ENCODE measurements at places on chromosomes 12 and 14.

DNA sequence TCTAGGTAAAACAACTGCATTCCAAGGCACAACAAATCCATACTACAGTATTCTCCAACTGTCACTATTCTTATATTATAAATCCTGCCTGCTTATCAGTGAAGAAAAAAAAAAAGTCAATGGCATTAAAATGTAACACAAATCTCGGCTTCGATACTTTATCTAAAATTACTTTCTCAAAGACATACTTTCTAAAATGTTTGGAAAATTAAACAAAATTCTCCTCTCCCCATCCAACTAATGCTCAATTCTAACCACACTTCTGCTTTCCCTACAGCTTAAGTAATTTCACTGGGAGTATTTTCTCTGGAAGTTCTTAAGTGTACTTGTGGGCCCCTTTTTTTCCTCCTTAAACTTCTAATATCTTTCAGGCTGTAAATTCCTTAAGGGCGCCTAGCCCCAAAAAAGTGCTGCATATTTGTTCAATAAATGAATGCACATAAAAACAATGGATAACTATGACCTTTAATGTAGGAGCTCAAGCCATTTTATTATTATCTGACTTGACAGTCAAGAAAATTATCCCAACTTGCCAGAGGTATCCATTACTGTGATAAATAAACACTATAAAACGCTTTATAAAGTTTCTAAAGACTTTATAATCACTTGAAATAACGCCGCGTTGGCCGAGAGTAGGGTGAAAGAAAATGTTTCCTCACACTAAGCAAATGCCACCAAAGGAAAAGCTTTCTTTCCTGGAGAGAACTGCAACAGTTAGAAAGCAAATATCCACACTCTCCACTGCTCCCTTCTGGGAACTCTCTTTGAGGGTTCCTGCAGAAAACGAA, 977 bp downstream of the HEATR5A start:
- no peak for DNase-seq

GRCh38 chr14:103735815-103736545, 20.4 kb downstream of the ZFYVE21 start:
- peak; percentile 61 for DNase-seq

- no peak for DNase-seq
Measured at GRCh38 chr12:56995930-56996496, 10.3 kb downstream of the ZBTB39 start.

DNA sequence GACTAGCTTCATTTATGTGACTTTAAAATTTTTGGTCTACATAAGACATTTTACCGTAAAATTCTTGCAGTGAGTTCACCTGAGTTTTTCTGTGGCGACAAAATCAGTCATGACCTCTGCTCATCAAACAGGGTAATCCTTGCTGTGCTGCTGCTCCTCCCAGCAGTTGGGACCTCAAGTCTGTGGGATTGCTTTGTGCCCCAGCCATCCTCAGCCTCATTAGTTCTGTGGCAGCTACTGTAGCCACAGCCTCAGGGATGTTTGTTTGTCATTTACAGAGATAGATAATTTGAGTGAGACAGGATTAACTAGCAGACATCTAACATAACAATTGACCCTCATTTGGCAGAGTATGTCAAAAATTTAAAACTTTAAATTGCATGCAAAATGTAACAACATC, 357.0 kb downstream of the PCNX1 start:
- DNase-seq = no peak

GRCh38 chr12:51950682-51951198, 759 bp upstream of the ACVR1B start:
- DNase-seq = no peak

DNA sequence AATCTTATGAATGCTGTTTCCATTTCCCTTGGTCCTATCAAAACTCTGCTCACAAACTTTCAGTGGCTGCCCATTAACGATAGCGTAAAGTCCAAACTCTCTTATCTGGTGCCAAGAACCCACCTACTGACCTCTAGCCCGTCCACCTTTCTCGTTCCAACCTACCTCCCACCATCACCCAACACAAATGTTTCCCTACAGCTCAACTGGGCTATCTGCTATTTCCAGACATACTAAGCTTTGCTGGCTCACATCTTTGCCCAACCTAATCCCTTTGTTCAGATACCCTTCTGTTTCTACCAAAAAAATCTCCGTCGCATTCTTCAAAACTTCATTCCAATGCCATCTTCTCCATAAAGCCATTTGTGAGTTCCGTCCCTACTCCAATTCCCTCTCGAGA, 7.6 kb upstream of the NOP2 start:
- no peak for DNase-seq

DNA sequence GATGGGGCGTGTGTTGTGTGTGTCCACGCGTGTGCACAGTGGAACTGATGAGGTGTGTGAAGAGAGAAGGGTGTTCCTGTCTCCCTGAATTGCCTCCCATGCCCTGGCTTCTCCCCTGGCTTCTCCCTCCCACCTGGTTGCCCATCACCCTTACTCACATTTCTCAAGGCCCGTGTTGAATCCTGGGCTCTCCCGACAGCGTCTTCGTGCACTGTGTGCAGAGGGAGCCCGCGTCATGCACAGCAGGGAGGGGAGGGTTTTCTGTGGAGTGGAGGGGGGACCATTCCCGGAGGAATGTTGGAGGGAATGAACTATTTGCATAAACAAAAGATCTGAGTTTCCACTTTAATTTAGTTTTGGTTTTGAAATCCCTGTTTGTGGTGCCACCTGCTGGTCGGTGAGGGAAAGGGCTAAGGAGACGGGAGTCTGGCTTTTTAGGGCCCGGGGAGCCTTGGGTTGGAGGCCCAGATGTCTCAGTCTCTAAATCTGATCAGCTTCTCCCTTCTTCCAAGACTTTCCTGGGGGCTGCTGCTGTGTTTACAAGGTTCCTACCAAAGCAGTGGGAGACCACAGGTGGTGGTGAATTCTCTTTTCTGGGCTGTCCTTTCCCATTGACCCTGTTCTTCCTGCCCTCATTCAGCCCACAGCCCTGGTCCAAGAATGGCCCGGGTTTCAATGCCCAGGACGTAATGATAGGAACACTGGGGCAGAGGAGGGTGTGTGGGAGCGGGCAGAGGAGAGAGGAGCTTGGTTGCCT, at the start of gene C1R:
C1R (minus strand) TSS at position 217 of the 757 bp plus-strand sequence; CDS start at position 160, 57 bp downstream.
- peak; percentile 81 for DNase-seq

DNA sequence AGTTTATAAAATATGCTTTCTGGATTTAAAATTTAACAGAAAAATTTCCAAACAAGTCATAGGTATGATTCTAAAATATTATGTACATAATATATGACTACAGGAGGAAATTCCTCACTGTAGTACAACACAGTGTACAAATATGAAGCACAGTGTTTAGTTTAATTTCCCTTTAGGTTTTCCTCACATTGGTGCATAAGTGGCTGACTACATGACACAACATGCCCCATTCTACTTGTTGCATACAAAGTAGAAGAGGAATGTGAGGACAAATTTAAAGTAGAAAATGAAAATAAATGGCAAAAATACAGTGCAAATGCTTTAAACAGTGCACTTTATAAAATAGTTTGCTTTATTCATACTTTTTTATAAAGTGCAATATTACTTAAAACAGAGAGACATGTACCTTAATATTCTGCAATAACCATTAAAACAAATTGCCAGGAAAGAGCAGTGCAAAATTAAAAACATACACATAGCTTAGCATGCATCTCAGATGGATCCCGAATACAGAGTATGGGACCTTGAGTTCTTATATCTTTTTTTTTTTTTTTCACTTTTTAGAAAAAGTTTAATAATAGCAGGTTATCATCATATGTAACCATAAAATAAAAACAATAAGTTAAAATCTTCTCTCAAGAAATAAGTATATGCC, 54.8 kb upstream of the TTC7B start:
- DNase-seq = no peak

DNA sequence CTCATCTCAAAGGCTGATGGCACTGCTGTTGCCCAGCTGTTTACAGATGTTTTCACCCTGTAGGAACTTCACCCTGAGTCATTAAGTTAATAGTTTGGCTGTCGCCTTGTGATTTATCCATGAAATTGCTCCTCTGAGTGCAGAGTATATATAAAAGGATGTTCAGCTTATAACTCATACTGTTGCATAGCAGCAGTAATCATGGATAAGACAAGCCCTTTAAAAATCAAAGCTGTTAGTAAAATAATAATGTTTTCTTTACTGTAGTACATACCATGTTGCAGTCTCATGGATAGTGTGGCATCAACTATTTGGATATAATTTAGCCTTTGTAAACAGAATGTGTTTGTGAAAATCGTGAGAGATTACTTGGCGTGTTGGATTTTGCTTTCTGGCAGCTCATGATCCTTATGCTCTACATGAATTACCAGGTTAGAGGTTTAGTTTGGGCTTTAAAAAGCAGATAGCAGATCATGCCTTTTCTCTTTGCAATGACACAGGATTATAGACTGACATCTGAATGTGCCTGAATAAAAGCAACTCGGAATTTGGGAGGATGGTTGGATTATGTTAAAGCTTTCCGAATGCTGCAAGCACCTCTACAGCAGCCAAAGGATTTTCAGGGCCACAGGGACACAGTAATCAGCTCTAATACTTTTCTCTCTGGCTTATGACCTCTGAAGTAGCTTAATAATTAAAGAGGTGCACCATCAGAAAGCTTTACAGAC, 279.7 kb upstream of the ATP2B1 start:
- DNase-seq = no peak

DNA sequence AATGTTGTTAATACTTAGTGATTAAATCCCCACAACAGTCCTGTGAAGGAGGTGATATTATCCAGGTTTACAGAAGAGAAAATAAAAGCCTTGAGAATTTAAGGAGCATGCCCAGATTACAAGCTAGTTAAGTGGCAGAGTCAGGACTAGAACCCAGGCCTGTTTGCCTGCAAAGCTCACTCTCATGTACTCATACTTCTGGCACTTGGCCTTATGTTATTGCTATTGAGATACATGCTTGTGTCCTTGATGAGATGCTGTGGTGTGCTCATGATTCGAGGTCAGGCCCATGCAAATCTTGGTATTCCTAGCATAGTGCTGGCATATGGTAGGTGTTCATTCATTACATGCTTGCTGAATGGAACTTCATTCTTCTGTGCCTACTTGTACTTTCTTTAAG, 7.6 kb upstream of the EID3 start:
- no peak for DNase-seq

GRCh38 chr14:79281244-79282152, 929.8 kb downstream of the DIO2 start:
- no peak for DNase-seq

DNA sequence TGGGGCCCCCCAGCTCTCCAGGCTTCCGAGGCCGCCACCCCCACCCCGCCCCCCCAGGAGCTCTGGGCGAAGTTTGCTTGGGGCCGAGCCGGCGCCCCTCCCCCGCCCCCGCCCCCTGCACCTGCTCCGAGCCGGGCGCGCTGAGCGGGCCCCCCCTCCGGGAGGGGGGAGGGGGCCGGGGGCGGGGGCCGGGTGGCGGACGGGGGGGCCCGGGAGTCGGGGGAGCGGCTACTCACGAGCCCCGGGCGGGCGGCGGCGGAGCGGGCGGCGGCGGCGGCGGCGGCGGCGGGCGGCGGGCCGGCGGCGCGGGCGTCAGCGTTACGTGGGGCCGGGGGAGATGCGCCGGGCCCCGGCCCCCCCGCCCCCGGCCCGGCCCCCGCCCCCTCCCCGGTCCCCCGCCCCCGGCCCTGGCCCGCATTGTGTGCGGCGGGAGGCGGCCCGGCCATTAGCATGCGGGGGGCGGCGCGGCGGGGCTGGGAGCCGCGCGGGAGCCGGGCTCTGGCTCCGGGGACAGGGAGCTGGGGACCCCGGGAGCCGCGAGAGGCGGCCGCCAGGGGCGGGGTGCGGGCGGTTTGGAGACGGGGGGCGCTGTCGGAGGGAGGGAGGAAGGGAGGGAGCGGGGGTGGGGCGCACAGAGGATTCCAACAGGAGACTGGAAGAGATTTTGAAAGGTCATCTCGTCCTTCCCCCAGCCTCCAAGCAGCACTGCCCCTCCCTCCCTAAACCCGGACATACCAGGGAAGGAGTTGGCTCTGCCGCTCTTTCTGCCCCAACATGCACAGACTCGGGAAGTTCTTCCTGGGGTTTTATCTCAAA, at the start of gene ZNF219:
ZNF219 (minus strand) TSS at position 580 of the 816 bp plus-strand sequence. CDS start 5,064 bp downstream, outside the sequence.
- DNase-seq = peak; percentile 81

GRCh38 chr12:126233625-126234024, 1168.4 kb downstream of the AACS start:
- no peak for DNase-seq

DNA sequence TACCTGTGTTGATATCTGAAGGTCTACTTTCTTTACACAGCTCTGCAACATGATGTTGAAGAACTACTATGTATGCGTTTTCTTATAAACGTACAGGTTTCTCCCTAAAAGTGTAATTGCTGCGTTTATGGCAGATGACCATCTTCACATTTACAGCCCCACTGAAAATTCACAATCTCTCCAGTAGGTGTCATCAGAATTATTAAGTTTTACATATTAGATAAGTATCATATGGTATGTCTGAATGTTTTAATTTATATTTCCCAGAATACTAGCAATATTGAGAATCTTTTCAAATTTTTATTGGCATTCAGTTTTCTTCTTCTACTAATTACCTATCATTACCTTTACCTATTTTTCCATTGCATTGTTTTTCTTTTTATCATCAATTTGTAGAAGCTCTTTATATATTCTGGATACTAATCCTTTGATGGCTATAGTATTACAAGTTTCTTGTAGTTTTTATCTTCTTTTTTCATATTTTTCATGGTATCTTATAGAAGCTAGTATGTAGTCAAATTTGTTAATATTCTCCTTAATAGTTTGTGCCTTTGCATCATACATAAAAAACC, 123.5 kb downstream of the CAPZA3 start:
- DNase-seq = no peak

- DNase-seq = no peak
Measured at GRCh38 chr12:71536279-71536938, 96.8 kb downstream of the LGR5 start.

DNA sequence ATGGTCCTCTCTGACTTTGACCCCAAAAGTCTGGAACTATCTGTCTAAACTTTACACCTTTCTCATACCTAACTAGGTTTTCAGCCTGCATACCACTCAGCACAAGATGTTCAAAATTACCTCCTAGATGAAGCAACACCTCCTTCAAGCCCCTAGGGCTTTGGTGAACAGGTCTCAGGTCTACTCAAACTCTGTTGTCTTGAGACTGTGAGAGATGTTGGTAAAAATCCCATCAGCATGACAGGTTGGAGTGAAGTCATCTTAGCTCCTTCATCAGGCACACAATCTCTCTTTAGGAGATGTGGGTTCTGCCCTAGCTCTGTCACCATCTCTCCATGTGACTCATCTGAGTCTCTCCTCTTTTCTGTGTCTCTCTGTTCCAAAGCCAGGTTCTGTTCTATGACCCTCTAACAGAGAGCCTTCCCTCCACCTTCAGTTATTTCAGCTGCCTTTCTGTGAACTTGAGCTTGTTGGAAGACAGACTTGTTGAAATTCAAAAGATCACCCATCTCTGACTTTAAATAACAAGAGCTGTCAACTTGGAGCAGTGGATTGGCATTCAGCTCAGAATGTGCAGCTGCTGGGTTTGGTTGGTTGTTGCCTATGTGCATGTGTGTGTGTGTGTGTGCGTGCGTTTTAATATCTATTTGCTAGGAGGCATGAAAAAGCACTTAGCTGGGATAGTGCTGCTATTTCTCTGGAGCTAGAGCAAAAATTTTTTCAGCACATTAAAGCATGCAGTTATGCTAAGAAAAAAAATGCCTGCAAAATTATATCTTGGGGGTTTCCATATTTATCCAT, 130.7 kb downstream of the CRACR2A start:
- no peak for DNase-seq

GRCh38 chr12:15829949-15830348, 40.8 kb upstream of the EPS8 start:
- DNase-seq = no peak

All from upper lobe of right lung (tissue), 1 donor.